ENCODE measurements at places on chromosomes 1 and 21.

- no peak for DNase-seq
Observed at GRCh38 chr1:218658269-218658668, 313.1 kb downstream of the TGFB2 start.

DNA sequence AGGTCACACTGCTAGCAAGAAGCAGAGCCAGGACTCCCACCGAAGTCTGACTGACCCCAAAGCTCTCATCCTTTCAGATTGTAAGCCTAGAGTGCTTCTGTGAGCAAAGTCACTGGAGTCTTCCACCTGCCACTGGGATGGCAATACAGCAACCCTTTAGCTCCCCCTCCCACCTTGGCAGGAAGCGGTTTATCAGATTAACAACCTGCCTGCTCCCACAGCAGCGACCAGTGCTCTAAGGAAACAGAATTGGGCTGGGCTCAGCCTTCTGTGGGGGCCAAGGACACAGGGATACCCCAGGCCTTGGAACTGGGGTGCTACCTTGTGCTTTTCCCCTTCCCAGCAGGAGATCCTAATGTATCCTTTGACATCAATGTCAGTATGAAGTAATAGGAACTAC, 76.0 kb downstream of the GFI1 start:
- DNase-seq, result peak; percentile 62

DNA sequence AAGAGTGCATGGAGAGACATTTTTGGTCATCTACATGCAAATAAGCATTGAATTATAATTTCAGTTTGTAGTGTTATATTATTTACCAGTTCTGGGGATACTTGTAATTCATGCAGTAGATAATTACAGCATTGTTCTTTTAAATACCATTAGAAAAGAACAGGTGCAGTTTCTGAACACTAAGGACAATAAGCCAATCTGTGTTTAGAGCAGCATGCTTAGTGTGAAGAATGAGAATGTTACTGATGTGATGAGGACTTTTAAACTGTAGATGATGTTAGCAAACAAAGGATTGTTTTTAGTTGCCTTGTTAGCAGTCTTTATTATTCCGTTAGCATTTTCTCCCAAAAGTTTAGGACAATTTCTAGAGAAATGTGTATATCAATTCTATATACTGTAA, 348.3 kb downstream of the BRINP3 start:
- no peak for DNase-seq

DNA sequence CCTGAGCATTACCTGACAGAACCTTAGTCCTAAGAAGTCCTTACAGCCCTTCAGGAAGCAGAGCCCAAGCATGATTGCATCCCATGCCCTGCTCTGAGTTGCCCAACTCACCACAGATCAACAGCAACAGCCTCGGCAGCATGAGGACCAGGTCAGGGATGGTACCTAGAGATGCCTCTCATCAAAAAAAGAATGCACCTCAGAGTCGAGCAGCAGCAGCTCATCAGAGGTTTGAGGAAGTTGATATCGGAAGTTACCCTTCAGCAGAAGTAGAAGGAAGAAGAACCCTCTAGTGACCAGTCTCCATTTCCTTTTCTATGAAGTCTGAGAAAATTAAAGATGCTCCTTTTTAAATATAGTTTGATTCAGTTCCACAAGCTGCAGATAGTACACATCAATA, at the start of gene FCRL1:
Gene FCRL1, minus strand, starts transcription at position 225 of the 400 bp plus-strand sequence. Its CDS starts 83 bp downstream, at position 142.
- no peak for DNase-seq

DNA sequence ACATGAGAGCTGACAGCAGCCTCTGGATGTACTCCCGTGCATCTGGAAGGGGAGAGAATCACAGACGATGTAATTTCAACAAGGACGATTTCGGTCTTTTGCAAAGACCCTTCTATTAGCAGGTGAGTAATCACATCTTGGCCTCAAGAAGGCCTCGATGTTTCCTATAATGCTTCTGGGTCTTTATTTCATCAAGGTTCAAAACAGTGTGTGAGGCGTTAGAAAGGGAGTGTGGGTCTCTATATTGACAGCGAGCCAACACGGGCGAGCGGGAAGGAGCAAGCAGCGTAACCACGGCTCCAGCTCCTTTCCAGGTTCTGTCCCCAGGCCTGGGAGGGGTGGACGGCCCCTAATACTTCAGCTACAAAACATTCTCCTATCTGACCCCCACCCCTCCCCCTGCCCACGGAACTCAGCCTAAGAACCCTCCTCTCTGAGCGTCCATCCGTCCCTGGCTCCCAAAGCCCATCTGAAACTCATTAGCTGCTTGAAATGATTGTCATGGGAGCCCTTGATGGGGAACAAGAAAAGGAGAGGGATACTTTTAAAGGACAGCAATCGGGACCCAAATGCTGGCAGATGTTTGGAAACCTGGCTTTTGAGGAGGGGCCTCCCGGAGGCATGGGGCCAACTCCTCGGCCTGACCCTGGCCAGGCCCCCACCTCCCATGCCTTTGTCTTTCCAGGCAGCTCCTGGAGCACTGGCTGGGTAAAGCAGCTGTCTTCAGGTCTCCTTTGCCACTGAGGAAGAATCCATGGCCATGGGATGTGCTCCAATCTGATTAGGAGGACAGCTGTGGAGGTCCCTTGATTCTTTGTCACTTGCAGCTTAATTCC, 250.8 kb downstream of the FOXD2 start:
- DNase-seq, result no peak

GRCh38 chr1:20382711-20383110, 92.0 kb downstream of the VWA5B1 start:
- DNase-seq, result no peak

DNA sequence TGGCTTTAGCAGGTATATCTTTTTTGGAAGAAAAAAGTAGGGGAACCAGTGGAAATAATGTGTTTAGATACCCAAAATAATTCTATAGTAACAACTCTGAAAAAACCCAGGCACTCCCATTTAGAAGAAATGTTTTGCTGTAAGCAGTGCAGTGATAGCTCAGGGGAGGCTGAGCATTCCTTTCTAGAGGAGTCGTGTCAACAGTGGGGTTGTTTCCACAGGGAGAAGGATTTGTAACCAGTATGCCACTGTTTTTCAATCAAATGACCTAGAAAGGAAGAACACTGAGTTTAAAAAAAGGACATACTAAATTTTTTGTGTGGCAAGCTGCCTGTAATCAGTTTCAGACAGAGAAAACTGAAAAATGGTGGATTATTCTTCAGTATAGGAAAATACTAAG, 2.4 kb downstream of the PGD start:
- no peak for DNase-seq

DNA sequence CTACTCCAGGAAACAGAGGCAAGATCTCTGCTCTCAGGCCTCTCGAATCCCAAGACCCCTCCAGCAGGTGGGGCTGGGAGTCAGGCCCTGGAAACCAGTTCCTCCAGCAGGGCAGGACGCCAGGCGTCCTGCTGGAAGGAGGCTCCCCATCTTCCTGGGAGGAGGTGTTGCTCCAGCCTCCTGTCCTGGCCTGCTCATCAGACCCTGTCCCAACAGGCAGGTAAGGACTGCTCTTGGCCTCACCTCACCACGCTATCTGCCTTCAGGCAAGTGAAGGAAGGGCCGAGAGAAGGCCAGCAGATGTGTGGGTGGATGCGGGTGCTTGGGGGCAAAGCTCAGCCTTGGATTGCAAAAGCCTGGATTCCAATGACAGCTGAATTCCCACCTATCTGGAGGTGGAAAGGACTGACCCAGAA, 82.9 kb downstream of the SSBP3 start:
- DNase-seq, result no peak

DNA sequence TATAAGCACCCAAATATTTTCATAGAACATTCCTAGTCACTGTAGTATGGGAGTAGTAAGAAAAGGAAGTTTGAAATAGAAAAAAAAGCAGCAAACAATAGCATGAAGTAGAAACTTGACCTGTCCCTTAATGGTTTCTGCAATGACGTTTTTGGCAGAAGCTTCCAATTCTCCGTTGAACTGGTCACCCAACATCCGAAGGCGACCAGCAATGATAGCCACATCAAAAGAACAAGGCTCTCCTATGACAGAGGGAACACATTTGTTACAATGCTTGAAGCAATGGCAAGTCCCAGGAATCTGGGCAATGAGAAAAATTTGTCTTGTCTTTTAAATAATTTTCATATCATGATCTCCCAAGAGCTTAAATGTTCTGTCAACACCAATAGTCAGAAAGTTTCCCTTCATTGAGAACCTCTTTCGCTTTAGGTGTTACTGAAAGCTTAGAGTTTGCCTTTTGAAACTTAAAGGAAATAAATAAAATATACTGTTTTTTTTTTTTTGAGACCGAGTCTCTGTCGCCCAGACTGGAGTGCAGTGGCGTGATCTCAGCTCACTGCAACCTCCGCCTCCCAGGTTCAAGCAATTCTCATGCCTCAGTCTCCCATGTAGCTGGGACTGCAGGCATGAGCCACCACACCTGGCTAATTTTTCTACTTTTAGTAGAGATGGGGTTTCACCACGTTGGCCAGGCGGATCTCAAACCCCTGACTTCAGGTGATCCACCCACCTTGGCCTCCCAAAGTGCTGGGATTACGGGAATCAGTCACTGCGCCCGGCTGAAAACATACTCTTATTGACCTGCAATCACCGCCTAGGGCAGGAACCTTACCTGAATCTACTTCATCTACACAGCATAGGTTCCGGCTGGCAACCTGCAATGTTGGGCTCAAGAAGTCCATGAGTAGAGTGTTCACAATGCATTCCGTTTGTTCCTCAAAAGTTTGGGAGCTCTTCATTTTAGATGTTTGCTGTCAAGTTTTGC, 672 bp downstream of the BCL2L15 start:
- no peak for DNase-seq

- no peak for DNase-seq
Observed at GRCh38 chr1:44592208-44593145, 81.8 kb downstream of the TMEM53 start.

- DNase-seq, result peak; percentile 29
Observed at GRCh38 chr1:21295002-21295401, 4.7 kb upstream of the ECE1 start.

DNA sequence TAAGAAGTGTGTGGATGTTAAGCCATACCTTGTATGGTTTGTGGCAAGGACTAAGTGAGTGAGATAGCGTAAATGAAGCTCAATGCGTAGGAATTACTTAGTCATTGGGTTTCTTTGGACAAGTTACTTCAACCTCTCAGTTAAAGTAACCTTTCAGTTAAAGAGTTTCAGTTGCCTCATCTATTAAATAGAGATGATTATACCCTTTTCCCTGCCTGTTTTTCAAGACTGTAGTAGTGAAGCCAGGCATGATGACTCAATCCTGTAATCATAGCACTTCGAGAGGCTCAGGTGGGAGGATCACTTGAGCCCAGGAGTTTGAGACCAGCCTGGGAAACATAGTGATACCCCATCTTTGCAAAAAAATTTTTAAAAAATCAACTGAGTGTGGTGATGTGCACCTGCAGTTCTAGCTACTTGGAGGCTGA, 6.3 kb downstream of the ZMPSTE24 start:
- no peak for DNase-seq

- DNase-seq, result no peak
Observed at GRCh38 chr1:107362468-107363140, 221.8 kb downstream of the NTNG1 start.

DNA sequence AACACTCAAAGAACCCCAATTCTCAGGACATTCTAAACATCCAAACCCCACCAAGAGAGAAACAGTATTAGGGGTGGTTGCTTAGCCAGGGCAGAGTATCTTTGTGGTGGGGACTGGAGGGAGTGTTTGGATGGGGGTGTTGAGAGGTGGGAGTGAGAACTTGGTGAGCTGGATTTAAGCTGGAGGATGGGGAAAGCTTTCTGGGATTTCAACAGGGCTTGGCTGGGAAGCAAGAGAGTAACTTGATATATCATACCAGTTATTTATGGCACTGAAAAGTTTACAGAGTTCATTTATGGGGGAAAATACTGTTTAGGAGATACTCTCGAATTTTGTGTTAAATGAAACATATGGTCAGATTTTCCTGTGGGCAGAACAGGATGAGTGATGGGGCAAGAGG, 6.8 kb upstream of the CNIH3 start:
- DNase-seq, result no peak

- no peak for DNase-seq
Observed at GRCh38 chr1:205258719-205259118, 31.0 kb downstream of the TMCC2 start.

DNA sequence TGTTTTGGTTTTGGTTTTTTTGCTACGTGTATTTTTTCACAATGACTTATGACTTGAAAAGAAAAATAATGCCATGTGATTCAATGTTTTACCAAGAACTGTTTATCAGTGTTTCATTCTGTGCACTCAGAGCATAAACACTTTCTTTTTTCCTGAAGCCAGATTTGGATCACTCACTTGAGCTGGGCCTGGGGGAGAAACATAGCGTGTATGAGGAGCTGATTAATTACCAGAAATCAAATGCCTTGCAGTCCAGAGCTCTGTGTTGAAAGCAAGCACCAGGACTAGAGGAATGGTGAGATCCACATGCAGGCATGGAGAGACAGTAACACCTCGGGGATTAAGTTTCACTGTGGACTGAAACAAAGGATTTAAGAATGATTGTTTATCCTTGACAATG, 642.1 kb upstream of the ADGRL2 start:
- no peak for DNase-seq

GRCh38 chr1:47340227-47340626, 6.6 kb downstream of the CMPK1 start:
- DNase-seq, result no peak

- DNase-seq, result no peak
Observed at GRCh38 chr21:30839304-30839703, 9.7 kb upstream of the KRTAP7-1 start.

Measured in CD4-positive, alpha-beta T cell (primary cell).